Left renal cortex interstitium (tissue), 4 donors: ENCODE measurements at places on chromosomes 3 and 15.
A peak's percentile ranks its signal among the peaks of the same experiment; 100 is the strongest.

DNA sequence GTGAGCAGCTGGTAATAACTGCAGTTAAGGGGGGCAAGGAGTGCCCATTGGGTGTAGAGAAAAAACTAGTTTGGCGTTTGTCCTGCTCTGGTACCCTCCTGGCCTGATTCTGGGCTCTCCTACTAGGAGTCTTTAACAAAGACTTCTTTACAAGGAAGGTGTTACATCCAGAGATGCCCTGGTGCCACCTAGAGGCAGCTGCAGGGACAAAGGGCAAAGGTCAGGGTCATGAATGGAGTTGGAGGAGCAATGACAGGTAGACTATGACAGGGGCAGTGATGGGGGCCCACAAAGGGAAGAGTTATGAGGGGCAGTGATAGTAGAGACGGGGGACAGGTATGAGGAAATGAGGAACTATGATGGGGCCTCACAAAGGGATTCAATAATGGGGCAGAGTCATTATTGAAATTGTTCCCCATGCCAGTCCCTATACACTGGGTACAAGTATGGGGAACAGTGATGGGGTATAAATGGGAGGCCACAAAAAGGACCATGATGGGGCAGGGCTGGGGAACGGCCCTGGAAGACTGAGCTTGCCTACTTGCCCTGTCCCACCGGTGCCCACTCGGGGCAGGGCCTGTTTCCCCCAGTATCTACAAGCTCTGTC is 7.9 kb downstream of the CCDC71 start:
- DNase-seq: no peak

- no peak for DNase-seq
Observed at GRCh38 chr15:41565702-41566101, 6.7 kb downstream of the TYRO3 start.

- no peak for DNase-seq
Observed at GRCh38 chr3:179432021-179432420, 19.2 kb downstream of the GNB4 start.

- no peak for DNase-seq
Observed at GRCh38 chr15:76345880-76346668, 9.5 kb downstream of the ISL2 start.

DNA sequence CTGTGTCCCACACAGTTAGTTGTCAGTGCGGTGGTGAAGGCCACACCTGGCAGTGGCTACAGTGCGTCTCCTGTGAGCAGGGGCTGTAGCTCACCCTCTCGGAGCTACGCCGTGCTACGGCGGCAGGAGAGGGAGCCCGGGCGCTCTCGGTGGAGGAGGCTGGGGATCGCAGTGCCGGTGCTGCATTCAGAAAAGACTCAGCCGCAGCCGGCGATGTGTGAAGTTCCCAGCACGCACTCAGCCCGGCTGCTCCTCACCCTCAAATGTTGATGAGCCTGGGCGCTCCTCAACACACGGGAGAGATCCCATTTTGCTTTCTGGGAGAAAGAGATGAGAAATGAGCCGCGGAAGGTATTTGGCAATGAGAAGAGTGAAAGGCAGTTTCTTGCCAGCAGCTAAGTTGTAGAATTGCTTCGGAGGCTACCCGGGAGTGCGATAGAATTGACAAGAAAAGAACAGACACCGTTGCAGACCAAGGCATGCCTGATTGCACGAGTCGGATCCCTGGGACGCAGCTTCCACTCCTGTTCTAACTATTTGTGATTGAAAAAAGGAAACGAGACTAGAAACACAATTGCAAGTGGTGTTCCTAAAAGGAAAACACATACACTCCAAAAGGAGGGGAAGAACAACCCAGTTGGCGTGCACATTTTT is at the start of gene UNC13C:
UNC13C (plus strand) TSS at position 189 of the 654 bp plus-strand sequence. CDS start 34,463 bp downstream, outside the sequence.
- peak; percentile 23 for DNase-seq

GRCh38 chr3:169170456-169170855 is 493.1 kb downstream of the MECOM start:
- no peak for DNase-seq

GRCh38 chr3:117518364-117518763 is 808.8 kb downstream of the TUSC7 start:
- DNase-seq: no peak

GRCh38 chr3:168803536-168803935 is 707.8 kb upstream of the GOLIM4 start:
- DNase-seq: no peak

- DNase-seq: no peak
Observed at GRCh38 chr3:59998058-59998457, 948.2 kb upstream of the CFAP20DC start.

GRCh38 chr3:71854096-71854495 is 69.1 kb upstream of the PROK2 start:
- DNase-seq: no peak

GRCh38 chr3:183377307-183377959 is 51.0 kb downstream of the MCF2L2 start:
- no peak for DNase-seq

- no peak for DNase-seq
Observed at GRCh38 chr15:66042624-66043023, 173.3 kb downstream of the RAB11A start.

DNA sequence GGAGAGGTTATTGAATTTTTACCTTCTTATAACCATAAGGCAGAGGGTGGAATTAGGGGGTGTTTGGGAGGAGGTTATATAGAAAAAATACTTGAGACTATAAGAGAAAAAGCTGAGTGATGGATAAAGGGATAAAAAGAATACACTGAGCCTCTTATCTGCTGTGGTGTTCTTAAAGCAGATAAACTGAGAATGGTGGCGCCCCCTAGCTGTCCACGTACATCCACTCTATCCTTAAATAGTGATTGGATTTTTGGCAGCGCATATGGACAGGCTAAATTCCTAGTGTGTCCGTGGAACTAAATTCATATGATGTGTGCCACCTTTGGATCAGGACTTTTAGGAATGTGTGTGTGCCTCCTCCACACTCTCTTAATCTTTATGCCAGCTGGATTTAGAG is 121.1 kb downstream of the OXSM start:
- DNase-seq: no peak

DNA sequence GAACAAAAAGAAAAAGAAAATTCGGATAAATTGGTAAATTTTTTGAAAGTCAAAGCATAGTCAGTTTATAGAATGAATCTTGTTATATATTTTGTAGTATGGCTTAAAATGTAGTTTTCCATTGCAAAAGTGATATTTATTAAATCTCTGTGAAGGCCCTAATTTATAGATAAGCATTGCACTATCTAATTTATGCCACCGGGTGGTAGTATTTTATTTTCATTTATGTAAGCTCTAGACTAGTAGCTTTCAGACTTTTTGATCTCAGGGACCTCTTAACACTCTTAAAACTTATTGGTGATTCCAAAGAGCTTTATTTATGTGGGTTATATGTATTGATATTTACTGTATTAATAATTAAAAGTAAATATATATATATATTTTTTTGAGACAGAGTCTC is 133.9 kb upstream of the LRRFIP2 start:
- DNase-seq: no peak

- DNase-seq: peak; percentile 75
Observed at GRCh38 chr3:14203521-14204079, 25.0 kb downstream of the LSM3 start.

DNA sequence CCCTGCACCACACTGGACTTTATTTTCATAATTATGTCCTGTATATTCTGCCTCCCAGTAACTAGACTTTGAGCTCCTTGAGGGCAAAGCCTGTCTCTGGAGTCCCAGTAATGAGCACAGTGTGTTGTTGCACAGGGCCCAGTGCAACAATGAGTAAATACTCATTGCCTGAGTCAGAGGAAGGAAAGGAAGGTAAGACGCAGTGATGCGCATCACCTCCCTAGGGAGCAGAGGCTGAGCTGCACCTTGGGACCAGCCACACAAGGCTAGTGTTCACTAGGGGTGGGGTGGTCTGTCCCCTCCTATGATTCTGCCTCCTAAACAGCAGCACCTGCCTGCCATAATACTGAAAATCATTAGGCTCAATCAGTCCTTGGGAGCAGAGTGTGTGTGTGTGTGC is 86.6 kb upstream of the ADAMTSL3 start:
- DNase-seq: no peak

DNA sequence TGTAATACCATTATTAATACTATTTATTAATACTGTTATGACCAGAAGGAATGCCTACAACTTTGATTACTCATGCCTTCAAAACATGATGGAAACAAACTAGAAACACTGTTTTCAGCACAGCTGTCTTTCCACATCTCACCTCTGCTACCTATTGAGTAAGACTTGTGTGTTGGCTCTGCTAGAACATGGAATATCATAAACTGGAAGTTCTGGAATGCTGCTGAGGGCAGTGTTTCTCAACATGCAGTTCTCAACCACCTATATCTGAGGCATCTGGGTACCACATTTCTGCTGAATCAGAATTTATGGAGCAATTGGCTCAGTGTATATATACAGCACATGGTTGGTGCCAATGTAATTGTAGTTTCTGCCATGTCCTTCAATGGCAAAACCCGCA is 392.1 kb downstream of the TUSC7 start:
- DNase-seq: no peak

DNA sequence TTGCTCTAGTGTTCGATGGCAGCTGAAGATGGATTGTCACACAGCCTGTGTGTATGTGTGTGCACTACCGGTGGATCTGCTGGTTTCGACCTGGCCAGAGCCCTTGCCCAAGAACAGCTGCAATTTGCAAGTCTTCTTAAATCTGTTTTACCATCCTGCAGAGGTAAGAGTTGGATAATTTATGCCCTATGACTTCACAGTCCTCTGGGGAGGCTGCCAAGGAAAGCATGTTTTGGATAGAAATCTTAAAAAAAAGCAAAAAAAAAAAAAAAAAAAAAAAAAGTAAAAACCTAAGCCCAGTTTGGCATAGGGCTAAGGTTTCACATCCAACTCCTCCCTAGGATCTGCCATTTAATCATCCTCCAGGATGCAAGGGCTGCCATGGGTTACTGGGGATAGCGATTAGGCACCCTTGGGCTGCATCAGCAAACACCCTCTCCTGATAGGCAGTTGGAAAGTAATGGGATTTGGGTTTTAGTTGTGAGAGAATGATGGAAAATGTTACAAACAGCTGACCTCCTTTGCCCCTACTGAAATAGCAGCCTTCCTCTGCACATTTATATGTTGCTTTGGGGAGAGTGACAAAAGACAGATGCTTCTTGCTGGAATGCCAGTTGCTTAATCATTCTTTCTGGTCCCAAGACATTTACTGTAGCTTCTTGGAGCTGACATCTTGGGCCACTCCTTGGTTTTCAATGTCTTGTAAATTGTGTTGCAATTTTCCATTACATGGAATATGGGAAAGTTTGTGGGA is 35.4 kb downstream of the CD200R1L start:
- peak; percentile 48 for DNase-seq

DNA sequence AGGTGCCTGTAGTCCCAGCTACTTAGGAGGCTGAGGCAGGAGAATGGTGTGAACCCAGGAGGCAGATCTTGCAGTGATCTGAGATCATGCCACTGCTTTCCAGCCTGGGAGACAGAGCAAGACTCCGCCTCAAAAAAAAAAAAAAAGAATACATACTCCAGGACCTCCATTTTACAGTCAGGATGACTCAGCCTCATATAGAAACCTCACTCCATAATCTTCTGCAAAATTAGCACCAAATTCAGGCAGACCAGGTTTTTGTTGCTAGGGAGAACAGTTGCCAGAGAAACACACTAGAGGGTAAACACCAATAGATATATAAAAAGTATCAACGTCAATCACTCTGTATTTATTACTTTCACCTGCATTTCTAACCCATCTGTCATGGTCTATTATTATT is 28.3 kb upstream of the AP3B2 start:
- no peak for DNase-seq

- no peak for DNase-seq
Observed at GRCh38 chr15:80591471-80591870, 103.6 kb upstream of the ABHD17C start.

DNA sequence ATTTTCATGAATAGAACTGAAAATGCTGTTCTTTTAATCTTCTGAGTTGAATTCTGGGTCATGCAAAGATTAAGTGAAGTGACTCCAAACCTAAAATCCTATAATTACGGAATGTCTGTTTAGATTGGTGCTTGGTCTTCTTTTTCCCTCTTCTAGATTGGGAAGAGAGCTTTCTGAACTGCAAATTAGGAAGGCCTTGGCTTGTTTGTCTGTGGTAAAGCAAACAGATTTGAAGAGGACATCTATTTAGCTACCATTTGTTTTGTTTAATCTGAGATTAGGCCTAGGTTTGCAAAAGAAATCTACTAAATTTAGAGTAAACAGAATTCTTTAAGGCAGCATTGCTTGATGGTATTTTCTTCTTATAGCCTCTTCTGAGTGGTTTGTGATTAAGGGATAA is 23.5 kb downstream of the PAQR9 start:
- DNase-seq: no peak

DNA sequence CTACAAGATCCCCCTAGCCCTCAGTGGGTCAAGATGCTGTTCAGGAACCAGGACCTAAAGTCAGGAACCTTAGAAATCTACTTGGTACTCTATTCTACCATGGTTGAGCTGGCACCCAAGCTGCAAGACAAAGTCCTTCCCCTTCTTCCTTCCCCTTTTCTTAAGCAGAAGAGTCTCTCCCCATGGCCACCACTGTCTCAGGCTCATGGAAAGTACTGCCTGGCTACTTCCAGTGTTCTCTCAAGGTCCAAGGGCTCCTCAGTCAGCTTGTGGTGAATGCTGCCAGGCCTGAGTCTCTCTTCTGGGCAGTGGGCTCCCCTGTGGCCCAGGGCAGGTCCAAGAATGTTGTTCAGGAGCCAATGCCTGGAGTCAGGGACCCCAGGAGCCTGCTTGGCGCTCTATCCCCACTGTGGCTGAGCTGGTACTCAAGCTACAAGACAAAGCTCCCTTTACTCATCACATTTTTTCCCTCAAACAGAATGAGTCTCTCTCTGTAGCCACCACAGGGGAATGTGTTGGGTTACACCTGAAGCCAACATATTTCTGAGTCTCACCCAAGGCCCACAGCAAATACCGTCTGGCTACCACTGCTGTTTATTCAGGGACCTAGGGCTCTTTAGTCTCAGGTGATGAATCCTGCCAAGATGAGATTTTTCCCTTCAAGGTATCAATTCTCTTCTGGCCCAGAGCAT is 18.1 kb upstream of the SLC27A2 start:
- DNase-seq: no peak

DNA sequence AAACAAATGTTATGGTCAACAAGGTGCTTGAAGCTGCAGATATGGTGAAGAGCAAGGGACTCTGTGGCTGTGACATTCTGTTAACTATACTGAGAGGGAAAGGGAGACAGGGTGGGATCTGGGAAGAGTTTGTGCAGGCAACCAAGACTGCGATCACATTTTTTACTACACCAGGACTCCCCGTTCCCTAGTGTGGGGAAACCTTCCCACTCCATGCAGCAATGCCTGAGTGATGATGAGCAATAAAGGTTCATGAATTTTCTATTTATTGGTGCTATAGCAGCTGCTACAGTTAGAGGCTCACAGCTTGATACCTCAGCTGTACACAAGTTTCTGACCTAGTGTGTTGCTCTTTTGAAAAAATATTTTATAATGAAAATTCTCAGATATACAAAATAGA is 160.9 kb upstream of the SGO1 start:
- DNase-seq: no peak

DNA sequence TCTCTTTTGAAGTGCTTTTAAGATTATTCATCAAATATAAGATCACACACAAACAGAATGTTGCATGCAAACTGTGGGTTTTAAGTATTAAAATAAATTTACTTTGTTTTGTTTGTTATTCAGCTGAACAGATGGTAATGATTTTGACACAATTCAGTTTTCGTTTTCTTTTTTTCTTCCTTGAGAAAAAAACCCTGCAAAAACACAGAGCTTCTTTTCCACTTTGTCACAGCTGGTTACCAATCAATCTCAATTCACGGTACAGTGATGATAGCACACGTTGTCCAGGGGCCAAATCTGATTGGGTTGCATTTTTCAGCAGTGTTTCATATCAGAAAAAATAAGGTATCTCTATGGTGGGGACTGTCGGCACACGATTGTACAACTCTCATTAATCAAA is 473.6 kb downstream of the ROBO2 start:
- no peak for DNase-seq
